Epithelial cell of proximal tubule (primary cell): ENCODE measurements at places on chromosomes 5 and 9.

DNA sequence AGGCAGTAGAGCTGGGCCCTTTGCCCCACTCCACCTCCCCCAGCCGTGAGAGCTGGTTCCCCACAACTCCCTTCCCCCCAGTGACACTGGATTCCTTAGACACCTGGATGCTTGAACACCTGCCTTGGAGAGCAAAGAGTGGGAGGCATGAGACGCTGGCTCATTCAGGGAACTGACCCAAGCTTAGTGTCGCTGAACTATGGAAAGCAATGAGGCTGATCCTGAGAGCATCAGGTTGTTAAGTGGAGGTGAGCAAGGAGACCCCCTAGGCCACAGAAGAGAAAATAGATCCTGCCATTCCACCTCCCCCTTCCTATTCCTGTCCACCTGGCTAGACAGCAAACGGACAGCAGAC is 2.0 kb downstream of the CCL19 start:
- DNase-seq, result no peak

DNA sequence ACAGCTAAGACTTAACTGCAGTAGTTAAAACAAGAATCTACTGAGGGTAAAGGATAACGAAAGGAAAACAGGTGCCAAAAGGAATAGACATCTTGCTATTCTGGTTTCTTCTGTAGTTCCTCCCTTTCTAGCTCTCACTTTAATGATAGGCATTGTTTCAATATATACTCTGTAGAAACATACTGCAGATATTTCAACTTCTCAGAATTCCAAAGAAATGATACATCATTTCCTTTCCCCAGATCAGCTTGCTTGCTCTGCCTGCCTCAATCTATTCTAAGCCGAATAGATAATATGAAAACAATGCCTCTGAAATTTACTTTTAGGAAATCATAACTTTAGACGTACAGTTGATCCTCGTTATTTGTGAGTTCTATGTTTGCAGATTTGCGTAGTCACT is 46.3 kb downstream of the ACO1 start:
- no peak for DNase-seq

DNA sequence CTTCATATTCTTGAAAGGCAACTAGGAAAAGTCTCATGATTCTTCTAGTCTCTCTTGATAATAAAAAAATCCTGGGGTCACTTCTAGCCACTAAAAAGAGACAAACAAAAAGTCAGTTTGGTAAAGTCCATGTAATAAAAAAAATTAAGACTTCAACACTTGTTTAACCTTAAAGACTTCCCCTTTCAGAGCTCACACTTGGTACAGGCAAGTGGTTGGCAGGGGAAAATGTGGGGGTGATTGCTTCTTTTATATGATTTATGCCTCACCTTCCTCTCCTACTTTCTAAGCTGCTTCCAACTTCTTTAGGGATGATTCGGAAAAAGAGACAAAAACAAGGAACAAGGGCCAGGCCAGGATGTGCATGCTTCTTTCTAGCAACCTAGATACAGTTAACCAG is 5.1 kb upstream of the ERCC6L2 start:
- DNase-seq, result no peak

- no peak for DNase-seq
Observed at GRCh38 chr5:6188344-6188743, 190.0 kb downstream of the MED10 start.

DNA sequence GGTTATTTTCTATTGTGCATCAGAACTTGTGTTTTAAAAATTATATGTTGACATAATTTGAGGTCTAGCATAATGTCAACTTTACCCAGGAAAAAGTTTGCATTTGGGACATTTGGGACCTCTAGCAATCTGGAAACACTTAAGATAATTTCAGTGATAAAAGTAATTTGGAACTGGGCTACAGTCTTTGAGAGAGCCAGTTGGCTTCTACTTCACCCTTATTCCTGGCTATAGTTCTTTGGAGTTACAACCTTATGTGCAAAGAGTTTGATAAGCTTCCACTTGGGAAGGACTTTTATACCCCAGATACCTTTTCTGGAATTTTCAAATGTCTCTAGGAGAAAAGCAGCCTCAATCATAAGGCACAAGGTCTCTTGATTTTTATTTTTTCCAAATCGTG is 139.3 kb downstream of the ARRDC3 start:
- no peak for DNase-seq
